ENCODE measurements at places on chromosomes 11 and 22.

DNA sequence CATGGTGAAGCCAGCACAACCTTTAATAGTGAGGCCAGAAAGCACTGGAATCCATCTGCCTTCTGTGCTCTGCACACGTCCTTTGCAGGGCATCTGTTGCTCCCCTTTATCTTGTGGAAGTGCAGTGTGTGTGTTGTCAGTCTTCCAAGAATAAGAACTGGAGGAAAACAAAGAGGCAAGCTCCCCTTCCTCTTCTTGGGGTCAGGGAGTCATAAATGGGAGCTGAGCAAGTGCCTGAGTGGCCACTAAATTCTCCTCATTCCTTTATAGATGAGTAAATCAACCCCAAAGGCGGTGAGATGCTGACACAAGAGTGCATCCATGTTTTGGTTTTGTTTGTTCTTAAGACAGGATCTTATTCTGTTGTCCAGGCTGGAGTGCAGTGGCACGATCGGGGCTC, 38.3 kb downstream of the WT1 start:
- no peak for DNase-seq

GRCh38 chr22:41828516-41828915, 4.4 kb upstream of the SREBF2 start:
- no peak for DNase-seq

DNA sequence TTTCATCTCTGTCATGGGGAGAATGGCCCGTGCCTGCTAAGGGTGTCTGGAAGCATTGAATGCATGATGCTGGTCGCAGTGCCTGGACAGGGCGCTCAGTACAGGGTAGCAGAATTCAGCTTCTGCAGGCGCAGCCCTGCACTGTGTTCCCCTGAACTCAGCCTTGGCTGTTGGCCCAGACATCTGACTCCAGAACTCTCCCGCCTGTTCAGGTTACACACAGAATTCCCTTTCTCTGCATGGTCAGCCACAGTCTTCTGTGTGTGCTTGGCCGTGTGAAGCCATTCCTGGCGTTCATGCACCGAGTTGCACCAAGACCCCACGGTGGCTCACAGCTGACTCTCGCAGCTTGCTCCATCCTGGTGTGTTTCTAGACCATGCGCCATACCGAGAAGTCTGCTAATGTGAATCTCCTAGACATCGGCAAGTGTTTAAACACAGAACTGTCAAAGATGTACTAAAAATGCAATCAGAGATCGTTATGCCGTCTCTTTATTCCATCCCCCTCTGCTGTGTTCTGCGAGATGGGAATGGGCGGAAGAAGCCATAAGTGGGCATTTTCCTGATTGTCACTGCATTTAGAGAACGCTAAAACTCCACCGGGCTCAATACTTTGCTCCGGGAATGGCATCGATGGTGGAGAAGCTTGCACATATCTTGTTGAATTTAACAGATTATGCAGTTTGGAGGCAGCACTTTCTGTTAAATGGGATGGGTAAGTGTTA, 55.6 kb downstream of the MPPED1 start:
- DNase-seq = no peak

DNA sequence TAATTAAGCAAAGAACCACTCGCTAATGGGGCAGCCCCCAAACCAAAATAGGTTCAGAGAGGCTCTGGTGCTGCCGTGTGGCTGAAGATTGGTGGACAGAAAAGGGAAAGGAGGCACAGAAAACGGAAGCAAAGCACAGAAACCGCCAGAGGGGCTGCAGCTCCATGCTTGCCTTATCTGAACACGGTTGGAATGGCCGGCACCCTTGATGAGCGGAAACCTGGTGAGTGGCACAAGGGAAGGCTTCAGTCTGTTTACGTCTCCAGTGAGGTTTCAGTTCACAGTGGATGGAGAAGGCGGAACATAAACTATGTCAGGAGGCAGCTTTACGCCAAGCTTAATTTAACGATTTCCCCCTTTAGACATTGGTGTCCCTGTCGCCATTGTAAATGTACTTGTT, 5.2 kb upstream of the PRR33 start:
- peak; percentile 22 for DNase-seq

- no peak for DNase-seq
These were observed 540 bp downstream of the PPARA start for GRCh38 chr22:46150655-46151477.

GRCh38 chr11:55357560-55358184, 10.1 kb upstream of the OR4A15 start:
- no peak for DNase-seq

DNA sequence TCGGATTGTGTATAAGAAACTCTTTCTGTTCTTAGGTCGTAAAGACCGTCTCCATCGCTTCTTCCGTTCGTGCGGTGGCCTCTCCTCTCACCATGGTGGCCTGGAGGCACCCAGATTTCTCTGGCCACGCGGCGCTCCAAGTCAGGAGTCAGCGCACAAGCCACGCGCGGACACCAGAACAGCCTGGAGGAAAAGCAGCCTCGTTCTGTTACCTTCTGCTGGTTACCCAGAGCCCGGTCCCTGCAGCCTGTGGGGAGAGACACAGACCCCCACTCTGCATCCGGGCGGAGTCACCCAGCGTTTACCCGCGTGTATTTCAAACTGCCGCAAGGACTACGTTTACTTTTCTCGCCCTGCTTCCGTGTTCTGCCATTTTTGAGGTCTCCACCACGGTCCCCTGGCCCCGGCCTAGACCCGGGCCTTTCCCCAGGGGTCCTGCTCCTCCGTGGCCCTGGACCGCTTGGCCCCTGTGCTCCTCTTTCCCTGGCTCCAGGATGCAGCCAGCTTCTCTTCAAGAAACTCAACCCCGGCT, 776.1 kb downstream of the BRD1 start:
- DNase-seq = no peak

DNA sequence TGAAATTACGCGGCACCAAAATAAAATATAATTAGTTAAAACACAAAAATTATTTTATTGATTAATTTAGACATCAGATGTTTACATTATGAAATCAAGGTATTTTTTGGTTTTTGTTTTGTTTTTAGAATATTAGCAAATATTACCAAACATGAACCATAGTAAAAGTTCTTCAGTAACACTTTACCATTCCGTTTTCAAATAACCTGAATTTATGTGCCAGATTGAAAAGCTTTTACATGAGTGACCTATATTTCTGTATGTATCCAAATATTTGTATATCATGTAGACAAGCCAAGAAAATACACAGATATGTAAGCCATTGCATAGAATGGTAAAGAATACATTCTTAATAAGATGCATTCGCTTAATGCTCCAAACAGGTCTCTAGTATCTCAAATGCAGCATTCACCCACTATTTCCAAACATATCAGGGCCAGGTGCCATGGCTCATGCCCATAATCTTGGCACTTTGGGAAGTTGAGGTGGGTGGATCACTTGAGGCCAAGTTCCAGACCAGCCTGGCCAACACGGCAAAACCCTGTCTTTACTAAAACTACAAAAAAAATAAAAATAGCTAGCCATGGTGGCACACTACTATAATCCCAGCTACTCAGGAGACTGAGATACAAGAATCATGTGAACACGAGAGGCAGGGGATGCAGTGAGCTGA, 102.4 kb upstream of the SERPIND1 start:
- DNase-seq = no peak

DNA sequence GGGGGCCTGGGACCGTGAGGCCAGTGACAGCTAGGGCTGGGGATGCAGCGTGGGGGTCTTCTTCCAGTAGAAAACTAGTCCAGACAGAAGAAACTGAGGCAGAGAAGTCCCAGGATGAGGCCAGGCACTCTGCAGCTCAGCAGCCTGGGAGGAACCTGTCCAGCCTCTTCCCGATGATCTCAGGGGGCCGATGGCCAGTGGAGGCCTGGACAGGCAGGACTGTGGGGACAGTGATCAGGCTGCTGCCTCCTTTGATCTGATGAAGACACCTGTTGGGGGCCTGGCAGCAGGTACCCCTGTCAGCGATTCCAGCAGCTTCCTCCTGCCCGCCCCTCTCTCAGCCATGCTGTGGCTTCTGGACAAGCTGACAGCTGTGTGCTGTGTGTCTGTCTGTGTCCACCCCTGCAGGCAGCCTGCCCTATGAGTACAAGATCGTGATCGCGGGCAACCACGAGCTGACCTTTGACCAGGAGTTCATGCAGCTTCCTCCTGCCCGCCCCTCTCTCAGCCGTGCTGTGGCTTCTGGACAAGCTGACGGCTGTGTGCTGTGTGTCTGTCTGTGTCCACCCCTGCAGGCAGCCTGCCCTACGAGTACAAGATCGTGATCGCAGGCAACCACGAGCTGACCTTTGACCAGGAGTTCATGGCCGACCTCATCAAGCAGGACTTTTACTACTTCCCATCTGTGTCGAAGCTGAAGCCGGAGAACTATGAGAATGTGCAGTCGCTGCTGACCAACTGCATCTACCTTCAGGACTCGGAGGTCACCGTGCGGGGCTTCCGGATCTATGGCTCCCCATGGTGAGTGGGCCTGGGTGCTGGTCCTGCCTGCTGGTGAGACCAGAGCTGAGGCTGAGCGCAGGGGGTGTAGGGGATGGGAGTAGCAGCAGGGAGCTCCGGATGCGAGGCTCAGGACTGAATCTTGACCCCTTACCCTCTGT, 62.6 kb downstream of the MPPED1 start:
- DNase-seq = no peak

DNA sequence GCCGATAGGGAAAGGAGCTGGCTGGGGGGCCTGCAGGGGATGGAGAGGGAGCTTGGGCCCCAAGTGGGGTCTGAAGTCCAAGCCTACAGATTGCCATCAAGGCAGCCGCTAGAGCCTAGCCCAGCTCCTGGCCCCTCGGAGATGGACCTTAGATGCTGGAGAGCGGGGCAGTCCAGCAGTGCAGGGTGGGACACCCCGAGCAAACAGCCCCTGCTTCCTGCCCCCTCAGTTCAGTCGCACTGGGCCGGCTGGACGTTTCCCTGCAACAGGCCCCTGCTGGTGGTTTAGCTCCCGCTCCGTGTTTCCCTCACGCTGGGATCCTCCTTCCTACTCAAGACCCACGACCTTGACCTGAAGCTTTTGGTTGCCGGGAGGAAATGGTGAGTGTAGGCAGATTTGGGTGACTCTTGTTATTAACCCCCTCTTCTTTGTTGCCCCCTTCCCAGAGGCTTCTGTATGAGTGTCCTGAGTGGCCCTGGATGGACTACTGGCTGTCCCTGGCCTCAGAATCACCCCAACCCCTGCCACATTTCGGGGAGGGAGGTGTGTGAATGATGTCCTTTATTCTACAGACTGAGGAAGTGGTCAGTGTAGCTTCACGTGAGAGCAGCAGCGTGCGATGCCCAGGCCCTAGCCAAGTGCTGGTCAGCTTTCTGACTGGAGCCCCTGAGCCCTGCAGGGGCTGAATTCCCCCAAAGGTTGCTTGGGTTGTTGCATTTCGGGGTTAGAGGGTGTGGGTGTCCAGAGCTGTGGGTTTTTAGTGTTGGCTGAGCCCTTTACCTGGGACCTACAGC, 2.7 kb downstream of the ST3GAL4 start:
- DNase-seq = no peak

DNA sequence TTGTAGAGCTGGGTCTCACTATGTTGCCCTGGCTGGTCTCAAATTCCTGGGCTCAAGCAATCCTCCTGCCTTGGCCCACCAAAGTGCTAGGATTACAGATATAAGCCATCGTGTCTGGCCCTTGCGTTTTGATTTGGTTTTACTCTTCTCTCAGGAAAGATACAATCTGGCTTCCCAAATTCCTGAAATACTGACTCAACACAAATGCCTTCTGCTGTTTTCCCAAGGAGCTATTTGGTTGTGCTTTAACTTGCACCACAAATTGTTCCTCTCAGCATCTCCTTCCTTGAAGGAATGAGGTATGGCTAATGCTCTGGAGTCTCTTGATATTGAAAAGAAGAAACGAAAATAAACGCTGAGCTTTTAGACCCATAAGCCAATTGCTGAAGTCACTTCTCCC, 110.0 kb upstream of the PAX6 start:
- no peak for DNase-seq

GRCh38 chr11:64268893-64269539, 15.4 kb downstream of the BAD start:
- DNase-seq = no peak

DNA sequence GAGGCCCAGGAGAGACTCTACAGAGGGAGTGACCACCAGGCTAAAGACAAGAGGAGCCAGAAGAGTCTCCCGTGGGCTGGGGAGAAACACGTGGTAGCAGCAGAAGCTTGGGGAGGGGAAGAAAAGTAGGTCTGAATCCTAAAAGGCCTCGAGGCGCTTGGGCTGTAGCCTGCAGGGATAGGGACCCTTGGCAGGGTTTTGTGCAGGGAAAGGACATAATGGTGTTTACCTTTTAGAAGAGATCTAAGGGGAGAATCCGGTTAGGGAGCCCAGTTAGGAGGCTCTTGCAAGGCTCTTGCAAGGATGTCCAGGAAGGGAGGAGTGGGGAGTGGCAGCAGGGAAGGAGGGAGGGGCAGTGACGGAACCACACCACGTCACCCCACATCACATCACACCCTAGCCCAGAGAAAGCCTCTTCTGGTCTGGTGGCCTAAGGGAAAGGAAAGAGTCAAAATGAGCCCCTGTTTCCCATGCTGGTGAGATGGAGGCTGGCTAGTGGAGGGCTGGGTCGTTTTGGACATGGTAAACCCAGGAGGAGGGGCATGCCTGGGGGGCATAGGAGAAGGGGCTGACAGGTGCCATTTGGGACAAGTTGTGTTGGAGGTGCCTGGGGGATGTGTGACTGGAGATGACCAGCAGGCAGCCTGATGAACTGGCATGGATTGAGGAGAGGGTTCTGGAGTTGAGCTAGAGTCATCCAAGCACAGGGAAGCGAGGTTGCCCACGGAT, 6.2 kb upstream of the FAM83F start:
- no peak for DNase-seq

GRCh38 chr22:27349456-27349855, 452.1 kb downstream of the MN1 start:
- DNase-seq = no peak

DNA sequence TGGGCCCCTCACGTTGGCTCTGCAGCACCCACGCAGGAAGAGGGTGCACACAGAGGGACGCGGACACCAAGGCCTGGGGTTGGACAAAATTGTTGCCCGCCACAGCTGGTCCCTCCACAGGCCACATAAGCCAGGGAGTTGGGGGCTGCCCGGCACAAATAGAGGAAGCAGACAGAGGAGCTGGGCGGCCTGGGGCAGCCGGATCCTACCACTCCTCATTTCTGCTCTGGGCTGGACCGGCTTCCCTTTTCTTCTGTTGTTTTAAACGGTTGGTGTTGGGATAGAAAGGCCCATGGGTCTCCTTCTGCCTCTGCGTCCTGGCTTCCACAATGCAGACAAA, 36.4 kb upstream of the LINC01488 start:
- no peak for DNase-seq

GRCh38 chr11:13462901-13463778, at the start of gene BTBD10:
Gene BTBD10 (minus strand): TSS chr11:13463222. CDS start chr11:13445124, 18,098 bp downstream.
- peak; percentile 92 for DNase-seq

- DNase-seq = no peak
These were observed 4.7 kb downstream of the FOSL1 start for GRCh38 chr11:65895482-65895981.

DNA sequence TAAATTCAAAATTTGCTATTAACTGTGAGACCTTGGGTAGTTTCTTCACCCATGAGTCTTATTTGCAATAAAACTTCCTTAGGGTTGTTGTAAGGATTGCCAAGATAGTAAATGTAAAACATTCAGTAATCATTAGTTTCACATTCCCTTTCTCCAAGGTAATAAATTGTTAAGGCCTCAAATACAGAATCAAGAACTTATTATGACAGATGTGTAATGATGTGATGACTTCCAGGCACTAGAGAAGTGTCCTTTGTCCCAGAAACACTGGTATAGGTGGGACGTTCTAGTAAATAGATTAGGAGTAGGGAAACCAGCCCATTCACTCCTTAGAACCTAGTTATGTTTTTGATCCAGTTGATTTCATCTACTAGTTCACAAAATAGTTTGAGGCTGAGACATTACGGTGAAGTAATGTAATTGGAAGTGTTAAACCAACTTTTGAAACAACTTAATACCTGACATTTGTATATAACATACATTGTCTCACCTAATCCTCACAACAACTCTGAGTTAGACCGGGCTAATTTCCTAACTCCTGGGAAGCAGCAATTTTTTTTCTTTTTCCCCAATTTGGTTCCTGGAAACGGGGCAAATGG, 25.5 kb downstream of the CTNND1 start:
- DNase-seq = no peak

Data from RWPE2 (cell line).